NT2/D1 (cell line): ENCODE measurements at places on chromosomes 5 and 9.

- DNase-seq: no peak
These were observed 14.1 kb downstream of the HSPB3 start for GRCh38 chr5:54469622-54470021.

DNA sequence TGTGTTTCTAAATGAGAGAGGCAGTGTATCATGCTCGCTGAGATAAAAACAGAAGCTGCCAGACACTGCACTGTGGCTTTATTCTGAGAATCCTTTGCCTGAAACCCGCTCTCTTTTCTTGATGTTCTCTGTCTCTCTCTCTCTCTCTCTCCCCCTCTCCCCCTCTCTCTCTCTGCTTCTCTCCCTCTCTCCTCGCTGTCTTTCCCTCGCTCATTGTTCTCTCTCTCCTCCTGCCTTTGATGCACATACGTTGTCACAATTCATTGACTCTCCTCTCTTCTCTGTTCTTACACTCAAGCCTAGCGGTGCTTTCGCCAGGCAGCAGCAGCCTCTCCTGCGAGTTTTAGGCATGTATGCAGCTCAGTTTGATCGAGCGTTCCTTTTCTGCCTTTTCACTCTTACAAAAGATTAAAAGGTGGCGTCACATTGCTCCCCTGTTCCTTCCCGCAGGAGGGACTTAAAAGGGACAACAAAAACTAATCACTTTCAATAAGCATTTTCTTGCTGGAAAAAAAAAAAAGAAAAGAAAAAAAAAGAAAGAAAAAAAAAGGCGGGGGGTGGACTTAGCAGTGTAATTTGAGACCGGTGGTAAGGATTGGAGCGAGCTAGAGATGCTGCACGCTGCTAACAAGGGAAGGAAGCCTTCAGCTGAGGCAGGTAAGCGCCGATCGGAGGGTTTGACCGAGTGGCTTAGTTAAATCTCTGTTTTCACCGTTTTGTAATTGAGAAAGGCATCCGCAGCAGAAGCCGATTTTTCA lies 717.9 kb upstream of the WWC1 start:
- peak; percentile 83 for DNase-seq

DNA sequence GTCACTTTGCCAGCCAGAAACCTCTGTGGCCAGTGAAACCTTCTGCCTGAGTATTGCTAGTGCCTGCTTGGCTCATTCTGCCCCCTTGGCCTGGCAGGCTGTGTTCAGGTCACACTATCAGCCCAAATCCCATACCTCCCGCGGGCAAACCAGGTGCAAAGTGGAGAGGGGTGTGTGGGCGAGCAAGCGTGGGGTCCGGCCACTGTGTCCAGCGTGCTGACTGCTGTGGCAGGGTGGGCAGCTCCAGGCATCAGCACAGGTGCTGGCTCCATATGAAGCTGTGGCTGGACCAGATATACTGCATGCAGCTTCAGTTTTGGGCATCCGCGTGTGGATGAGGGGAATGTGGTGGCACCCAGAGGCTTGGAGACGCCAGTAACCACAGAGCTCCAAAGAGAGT lies 576.5 kb upstream of the EDIL3 start:
- no peak for DNase-seq

DNA sequence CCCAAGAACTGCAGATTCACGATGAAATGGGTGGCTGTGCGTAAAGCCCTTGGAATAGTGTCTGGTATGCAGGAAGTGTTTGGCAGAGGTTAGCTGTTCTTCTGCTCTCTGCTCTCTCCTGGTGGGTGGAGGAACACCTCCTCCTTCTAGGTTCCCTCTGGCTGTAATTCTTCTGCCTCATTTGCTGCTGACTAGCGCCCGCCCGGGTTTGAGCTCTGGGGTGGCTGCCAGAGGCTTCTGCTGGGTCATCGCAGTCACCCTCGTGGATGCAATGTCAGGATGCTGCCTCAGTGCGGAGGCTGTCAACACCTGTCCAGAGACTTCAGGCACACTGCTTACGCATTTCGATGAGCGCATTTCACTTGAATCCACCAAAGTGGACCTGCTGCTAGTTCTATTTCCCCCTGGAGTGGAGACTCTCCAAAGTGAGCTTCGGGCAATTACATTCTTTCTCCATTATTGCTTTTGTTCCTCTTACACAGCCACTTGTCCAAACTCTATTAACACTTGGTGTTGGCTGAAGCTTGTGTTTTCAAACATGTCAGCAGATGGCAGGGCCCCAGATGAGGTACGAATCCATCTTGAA lies 11.7 kb downstream of the DOCK2 start:
- no peak for DNase-seq

- no peak for DNase-seq
These were observed 262.5 kb upstream of the IRX1 start for GRCh38 chr5:3333105-3333504.

GRCh38 chr5:139900546-139901250 lies 105.1 kb downstream of the PSD2 start:
- DNase-seq: no peak

DNA sequence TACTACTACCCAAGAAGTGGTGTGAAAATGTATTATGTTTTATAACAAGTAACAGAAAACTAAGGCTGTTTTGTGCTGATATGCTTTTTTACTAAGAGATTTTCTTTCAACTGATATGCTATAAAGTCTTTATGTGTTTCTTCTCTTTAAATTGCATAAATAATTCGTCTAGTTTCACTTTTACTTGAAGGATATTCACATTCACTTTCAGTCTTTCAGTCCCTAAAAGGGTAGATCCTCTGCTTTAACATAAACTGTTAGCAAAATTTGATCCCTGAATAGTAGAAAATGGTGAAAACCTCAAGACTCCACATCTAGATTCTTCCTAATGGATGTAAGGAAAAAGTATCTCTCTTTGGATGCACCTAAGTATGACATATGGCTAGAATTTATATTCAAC lies 69.0 kb upstream of the FST start:
- no peak for DNase-seq

- no peak for DNase-seq
These were observed 75.8 kb upstream of the WWC1 start for GRCh38 chr5:168215646-168216045.

GRCh38 chr5:31573494-31574142 lies 41.5 kb downstream of the C5orf22 start:
- no peak for DNase-seq

GRCh38 chr5:66144834-66145390 lies 812 bp downstream of the SREK1 start:
- DNase-seq: no peak

DNA sequence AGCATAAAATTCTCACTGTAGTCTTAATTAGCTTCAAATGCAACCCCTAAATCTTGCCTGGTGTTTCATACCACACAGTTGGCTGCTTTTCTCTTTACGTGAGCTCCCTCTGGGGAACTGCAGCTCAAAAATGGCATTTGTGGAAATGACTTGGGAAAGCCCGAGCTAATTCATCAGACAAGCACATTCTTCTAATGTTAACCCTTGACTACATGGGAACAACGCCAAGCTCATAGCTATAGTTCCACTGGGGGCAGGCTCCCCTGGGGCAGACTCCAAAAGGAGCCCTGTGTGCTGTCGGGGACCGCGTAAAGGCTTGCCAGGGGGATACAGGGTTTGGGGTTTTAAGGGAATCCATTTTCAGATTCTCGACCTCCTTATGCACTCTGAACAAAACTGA lies 301.4 kb upstream of the DAP start:
- DNase-seq: no peak

- no peak for DNase-seq
These were observed 58.6 kb downstream of the PTCD2 start for GRCh38 chr5:72378639-72379289.

DNA sequence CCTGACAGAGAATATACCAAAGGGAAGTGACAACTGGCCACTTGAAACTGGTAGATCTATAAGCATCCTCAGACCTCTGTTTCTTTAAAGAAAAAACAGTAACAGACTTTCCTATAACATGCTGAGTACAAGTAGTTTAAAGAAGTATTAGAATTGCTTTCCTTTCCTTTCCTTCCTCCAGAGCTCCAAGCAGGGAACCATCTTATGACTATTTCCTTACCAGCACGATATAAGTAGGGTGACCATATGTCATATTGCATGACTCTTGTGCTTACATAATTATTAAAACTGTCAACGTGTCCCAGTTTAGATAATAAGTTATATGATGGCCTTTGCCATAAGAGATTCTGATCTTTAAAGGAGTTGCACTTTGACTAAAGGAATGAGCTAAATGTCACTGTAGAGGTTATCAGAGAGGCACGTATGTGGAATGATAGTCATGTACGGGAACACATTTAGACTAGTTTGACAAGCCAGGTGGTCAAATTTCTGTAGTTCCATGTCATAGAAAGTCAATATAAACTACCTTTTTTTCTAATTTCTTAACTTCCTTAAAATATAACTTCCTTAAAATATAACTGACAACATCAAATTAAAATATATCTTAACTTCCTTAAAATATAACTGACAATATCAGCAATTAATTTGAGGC lies 212.7 kb upstream of the CD180 start:
- no peak for DNase-seq

DNA sequence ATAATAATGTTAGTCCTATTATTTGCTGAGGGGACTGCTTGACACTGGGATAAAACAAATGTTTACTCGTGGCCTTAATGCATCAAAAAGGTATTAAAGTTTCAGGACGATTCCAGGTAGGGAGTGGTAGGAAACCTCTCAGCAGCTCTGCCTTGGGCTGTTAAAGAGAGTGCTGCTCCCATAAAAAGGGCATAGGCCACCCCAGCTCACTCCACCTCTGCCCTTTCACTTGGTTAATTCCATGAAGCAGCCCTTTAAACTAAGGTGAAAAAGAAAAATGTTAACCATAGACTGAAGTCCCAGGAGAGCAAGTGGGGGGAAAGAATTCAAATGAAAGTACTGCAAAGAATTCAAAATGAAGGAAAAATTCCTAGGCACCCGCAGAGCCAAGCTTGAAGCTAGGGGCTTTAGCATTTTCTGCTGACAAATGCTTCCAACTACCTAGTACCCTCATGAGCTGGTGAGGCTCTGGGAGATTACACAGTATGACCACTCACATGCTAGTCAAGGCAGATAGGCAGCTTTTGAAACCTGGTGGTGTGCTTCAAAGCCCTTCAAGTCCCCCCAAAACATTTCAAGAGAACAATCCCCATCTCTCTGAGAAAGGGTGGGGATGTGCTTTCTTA lies 8.5 kb downstream of the KLF9 start:
- no peak for DNase-seq

- DNase-seq: no peak
These were observed 42.5 kb downstream of the SLC6A3 start for GRCh38 chr5:1402611-1403255.

DNA sequence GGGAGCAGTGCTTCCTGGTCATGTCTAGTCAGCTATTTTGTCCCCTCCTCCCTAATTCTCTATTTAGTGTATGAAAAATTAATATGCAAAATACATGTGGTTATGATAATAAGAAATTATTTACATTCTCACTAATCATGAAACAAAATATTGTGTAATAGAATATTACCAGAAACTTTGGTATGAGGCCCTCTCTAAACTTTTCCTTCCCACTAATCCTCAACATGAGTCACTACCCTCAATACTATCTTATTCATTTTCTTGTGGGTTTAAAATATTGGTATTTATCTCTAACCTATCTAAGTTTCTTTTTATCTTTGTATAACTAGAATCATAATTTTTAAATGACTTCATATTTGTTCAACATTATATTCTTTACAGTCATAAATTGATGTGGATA lies 545.9 kb upstream of the PTPRD start:
- DNase-seq: no peak

- DNase-seq: no peak
These were observed 21.9 kb downstream of the ANKH start for GRCh38 chr5:14849516-14850294.

GRCh38 chr5:93358176-93358575 lies 222.8 kb downstream of the NR2F1-AS1 start:
- no peak for DNase-seq

DNA sequence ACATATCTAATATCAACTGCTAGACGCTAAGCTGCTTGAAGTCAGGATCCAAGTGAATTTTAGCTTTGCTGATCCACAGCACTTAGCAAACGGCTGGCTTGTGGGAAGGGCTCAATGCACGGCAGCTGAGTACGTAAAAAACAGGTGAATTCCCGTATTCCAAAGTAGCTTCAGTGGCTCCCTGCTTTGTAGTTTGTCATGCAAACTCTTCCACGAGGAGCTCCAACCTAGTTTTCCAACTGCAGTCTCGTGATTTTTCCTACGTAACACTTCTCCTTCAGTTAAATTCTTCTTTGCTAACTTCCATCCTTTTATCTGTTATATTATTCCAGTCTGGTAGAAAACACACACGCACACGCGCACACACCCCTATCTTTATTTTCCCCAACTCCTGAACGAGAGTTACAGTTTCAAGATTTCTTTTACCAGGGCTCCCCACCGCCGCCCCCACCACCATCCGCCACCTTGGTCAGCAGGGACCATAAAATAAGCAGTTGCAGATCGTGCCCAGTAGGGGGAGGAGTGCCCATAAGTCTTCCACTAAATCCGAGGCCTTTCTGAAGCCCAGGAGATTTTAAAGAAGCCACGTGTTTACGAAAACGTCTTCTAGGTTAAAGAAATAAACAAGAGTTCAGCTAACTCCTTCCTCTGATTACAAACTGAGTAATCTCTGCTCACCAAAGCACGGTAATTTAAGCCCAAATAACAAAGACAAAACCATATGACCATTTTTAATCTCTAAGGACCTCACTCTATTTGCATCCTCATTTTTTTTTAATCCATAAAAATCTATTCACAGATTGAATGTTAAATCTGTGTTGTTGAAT lies 34.8 kb upstream of the TRIO start:
- peak; percentile 38 for DNase-seq
